IPS-NIHi11 (cell line): ENCODE measurements at places on chromosomes 6 and 20.
A peak's percentile ranks its signal among the peaks of the same experiment; 100 is the strongest.

DNA sequence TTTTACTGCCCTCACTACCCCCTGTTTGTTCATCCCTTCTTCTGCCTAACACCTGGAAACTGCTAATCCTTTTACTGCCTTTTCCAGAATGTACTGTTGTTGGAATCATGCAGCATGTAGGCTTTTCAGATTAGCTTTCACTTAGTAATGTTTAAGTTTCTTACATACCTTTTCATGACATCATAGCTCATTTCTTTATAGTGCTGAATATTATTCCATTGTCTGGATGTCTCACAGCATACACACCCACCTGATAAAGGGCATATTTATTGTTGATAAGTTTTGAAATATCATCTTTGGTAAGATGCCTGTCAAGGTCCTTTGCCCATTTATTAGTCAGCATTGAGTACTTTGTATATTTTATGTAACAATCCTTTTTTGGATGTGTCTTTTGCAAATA lies 588.2 kb upstream of the NRSN1 start:
- no peak for DNase-seq

DNA sequence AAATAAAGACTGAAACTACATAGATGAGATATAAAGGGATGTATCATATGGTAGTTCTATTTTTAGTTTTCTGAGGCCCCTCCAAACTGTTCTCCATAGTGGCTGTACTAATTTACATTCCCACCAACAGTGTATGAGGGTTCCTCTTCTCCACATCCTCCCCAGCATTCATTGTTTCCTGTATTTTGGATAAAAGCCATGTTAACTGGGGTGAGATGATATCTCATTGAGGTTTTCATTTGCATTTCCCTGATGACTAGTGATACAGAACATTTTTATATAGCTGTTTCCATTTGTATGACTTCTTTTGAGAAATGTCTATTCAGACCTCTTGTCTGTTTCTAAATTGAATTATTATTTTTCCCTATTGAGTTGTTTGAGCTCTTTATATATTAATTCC lies 229.3 kb downstream of the RFPL4B start:
- DNase-seq, result no peak

DNA sequence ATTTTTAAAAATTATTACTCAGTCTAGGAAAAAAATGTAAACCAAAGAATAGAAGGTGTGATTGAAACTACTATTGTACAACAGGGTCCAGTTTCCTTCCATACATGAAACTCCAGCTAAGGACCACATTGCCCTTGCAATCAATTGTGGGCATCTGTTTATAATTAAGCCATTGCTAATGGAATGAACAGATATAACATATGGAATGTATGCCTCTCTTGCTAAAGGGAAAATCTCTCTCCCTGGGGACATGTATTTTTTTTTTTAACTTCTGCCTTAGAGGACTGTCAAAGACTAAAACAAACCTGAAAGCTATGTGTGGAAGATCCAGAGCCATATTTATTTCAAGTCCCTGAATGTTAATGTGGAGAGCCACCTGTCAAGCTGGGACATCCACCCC lies 336.8 kb upstream of the MANEA start:
- DNase-seq, result no peak

DNA sequence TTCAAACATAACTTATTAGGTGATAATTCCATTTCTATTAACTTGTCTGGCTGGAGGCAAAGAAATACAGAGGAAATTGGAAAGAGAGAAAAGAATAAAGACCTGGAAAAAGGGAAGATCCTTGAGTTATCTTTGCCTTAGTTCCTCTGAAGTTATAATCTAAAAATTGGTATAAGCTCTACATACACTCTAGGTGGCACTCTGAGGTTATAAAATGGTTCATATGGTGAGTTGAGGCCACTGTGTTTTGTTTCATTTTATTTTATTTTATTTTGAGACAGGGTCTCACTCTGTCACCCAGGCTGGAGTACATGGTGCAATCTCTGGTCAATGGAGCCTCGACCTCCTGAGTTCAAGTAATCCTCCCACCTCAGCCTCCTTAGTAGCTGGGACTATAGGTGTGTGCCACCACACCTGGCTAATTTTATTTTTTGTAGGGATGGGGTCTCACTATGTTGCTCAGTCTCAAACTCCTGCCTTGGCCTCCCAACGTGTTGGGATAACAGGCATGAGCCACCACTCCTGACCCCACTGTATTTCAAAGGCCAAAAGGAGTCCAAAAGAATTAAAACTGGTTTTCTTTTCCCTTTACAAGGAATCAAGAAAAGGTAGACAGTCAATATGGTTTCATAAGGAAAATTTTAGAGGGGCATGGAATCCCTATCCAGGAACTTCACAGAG lies 19.4 kb downstream of the GPX6 start:
- DNase-seq, result no peak

- DNase-seq, result no peak
Observed at GRCh38 chr6:45026003-45026516, 302.1 kb upstream of the RUNX2 start.

GRCh38 chr6:7542065-7542873 lies 798 bp downstream of the DSP start:
- DNase-seq, result peak; percentile 58

- DNase-seq, result no peak
Observed at GRCh38 chr6:74690365-74690764, 515.5 kb downstream of the COL12A1 start.

GRCh38 chr6:39695447-39695846 lies 29.8 kb downstream of the KIF6 start:
- DNase-seq, result no peak

GRCh38 chr20:18412221-18412901 lies 54.5 kb downstream of the DZANK1 start:
- no peak for DNase-seq

DNA sequence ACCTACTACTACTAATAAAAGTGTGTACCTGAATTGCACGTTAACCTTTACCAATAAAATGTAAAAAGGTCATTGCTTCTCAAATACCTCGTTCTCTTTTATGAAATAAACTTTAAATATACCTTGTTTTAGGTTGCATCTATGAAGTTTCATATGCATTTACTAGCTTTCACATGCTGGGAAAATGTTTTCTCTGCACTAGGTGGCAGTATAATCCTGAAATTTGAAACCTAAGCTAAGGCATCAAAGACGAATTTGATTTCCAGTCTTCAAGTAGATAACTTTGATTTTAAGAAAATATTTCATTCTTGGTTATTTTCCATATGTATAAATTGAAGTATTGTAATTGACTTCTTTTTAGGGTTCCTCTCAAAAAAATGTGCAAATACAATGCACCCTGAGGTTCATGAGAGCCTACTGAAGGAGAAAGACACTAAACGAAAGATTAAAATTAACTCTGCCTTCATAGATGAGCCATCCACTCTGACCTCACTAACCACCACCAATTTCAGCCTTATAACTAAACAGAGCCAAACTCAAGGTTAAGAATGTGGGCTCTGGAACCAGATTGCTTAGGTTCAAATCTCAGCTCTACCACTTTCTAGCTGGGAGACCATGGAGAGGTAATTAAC lies 7.3 kb upstream of the COL9A1 start:
- no peak for DNase-seq

DNA sequence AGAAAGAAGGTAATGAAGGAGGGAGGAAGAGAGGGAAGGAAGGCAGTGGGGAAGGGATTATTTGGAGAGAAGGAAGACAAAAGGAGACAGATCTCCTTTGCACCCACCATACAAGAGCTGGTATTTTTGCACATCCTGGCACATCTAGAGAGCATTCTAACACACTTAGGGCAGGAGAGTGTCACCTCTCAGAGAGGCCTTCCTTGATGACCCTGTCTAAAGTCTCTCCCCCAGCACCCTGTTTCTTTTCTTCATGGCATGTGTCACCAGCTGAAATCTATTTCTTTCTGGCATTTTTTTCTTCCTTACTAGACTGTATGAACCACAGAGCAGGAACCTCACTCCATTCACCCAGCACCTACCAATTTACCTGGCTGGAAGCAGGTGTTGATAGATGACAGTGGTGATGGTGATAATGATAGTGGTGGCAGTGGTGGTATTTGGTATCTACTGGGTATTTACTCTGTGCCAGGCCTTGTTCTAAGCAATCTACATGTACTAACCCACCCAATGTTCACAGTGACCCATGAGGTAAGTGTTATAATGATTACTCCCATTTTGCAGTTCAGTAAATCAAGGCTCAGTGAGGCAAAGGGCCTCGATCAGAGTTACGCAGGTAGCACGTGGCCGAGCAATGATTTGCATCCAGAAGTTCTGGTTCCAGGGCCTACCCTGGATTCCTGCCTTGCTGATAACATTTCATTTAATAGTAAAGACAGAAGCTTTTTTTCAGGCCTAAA lies 131.8 kb downstream of the NFATC2 start:
- DNase-seq, result no peak

- peak; percentile 49 for DNase-seq
Observed at GRCh38 chr20:34268851-34269636, 27.8 kb downstream of the ASIP start.

DNA sequence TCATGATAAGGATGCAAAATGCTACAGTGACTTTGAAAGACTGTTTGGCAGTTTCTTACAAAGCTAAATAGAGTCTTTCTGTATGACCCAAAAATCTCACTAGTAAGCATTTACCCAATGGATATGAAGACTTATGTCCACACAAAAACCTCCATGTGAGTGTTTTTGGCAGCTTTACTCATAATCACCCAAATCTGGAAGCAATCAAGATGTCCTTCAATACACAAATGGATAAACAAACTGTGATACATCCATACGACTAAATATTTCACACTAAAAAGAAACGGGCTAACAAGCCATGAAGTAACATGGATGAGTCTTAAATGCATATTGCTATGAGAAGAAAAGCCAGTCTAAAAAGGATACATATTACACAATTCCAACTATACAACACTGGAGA lies 117.2 kb downstream of the PDE10A start:
- no peak for DNase-seq

GRCh38 chr6:83443516-83443915 lies 12.7 kb upstream of the ME1 start:
- DNase-seq, result no peak

DNA sequence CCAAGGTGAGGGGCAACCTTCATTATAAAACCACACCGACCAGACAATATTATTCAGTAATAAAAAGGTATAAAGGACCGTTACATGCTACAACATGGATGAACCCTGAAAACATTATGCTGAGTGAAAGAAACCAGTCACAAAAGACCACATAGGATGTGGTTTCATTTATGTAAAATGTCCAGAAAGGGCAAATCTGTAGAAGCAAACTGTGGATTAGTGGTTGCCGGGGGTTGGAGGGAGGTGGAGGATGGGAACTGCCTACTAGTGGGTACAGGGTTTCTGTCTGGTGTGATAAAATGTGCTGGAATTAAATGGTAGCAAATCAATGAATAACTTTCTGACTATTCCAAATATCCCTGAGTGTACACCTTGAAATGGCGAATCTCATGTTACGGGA lies 10.2 kb upstream of the PRND start:
- no peak for DNase-seq

DNA sequence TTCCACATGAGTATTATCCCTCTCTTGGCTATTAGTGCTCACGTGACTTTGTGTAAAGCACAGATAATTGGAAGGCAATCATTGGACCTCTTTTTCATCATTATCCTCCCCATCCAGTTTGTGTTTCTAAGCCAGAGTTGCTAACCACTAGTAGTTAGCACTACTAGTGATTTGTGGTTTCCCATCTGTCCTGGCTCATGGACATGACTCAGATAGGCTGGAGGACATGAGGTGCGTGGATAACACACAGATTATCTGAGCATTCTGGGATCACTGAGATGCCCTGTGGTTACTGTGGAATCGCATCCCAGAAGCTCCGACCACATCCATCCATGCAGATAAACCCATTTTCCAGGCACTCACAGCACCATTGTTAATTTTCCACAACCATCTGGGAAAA lies 123.8 kb upstream of the NAA20 start:
- no peak for DNase-seq

GRCh38 chr6:89711801-89712200 lies 73.3 kb upstream of the LYRM2 start:
- DNase-seq, result no peak

GRCh38 chr6:1611322-1611571 lies 1.5 kb downstream of the FOXC1 start:
- peak; percentile 66 for DNase-seq

DNA sequence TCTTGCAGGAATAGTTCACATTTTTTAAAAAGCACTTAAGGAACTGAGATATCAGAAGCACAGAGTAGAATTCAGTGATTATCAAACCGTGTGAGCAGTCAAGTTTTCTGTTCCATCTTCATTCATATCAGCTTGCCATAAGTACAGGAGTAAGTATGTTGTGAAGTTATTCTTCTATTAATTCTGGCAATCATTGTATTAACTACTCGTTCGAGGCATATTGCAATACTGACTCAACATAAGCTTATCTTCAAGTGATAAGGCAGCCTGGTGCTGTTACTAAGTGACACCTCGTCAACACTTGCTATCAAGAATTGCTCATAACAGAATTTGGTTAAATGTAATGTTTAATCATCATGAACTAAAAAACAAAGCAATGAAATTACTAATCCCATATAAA lies 75.7 kb upstream of the SNX9 start:
- no peak for DNase-seq

GRCh38 chr6:27414996-27415395 lies 26.4 kb downstream of the ZNF391 start:
- DNase-seq, result no peak

DNA sequence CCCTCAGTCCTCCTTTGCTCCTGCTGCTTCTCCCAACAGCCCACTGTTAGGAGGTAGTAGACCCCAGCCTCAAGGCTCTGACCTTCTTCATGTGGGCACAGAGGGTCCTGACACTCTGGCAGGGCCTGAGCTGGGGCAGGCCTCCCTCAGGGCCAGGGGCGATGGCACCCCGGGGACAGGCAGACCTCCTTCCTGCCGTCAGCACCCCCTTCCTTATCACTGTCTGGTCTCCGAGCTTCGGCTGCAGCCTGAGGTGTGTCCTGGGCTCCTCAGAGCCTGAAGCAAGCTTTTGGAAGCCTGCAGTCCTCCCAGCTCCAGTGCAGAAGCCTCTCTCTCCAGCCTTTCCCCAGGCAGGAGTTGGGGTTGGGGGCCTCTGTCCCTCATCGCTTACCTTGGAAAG lies 22.0 kb downstream of the SPDEF start:
- DNase-seq, result no peak

DNA sequence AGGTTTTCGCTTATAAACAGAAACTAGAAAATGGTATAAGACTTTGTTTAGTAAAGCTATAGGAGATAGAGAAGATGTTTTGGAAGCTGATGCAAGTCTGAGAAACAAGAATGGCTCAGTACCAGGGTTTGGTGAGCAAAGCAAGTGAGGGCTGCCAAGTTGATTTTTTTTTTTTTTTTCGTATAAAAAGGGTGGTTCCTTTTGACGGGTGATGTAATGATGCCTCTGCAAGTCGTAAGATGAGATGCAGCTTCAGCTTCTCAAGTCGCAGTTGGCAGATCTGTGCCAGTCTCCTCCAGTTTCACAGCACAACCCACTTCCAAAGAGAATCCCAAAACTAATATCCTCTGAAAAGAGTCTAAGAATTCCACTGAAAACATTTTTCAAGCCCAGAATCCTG lies 252.8 kb upstream of the CDH4 start:
- no peak for DNase-seq

- DNase-seq, result no peak
Observed at GRCh38 chr20:47224857-47225256, 131.6 kb downstream of the ZMYND8 start.

- no peak for DNase-seq
Observed at GRCh38 chr6:52526634-52527033, 50.2 kb downstream of the TRAM2 start.
